ENCODE measurements at places on chromosomes 4 and X.

DNA sequence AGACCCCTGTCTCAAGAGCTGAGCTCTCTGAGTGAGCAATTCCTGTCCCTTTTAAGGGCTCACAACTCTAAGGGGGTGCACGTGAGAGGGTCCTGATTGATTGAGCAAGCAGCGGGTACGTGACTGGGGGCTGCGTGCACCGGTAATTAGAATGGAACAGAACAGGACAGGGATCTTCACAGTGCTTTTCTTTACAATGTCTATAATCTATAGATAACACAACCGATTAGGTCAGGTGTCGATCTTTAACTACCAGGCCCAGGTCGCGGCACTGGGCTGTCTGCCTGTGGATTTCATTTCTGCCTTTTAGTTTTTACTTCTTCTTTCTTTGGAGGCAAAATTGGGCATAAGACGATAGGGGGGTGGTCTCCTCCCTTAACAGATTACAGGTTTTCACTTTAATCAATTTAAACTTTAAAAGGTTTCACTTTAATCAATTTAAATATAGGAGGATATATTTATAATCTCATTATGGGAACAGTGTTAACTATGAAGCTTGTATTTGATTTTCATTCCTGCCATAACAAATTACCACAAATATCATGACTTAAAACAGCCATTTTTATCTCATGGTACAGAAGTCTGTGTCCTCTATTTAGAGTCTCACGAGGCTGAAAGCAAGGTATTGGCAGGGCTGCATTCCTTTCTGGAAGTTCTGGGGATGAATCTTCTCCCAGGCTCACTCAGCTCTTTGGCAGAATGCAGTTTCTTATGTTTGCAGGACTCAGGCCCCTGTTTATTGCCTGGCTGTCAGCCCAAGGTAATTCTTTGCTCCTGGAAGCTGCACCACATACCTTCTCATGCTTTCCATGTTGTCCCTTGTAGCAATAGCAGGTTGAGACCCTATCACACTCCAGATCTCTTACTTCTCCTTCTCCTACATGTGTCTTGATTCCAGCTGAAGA, 5.2 kb downstream of the SPATA4 start:
- no peak overlapping the region for H3K27ac ChIP-seq
- no peak overlapping the region for H3K4me3 ChIP-seq
- peak; percentile 21 for DNase-seq
- H3K27me3 ChIP-seq = no peaks in the 10 kb centered on the region

DNA sequence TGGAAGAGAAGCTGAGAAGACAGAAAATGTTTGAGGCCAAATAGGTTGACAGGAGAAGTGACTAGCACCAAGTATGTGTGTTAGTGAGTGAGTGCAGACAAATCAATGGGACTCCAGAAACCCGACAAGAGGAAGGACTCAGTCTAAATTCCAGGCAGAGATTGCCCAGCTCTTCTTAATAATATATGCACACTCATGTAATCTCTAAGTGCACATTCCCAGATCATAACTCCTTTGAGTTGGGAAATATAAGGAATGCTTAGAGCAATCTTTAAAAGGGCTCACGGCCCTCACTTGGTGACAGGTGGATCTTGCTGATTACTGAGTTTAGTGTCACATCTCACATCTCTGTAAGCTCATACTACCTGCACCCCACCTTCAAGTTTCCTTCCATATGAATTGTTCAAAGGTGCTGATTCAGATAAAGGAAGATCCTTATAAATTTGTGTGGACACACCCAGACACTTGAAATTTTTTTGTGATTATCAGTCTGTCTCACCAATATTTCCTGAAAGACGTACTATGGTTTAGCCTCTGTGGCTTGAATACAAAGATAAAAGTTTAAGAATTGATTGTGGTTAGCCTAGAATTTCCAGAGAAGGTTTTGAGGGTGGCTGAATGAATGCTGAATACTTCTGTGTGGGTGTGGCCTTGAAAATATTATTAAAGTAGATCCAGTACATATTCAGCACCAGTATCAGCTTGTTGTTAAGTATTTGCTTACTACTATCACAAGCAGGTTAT, 205.1 kb upstream of the UGT8 start:
- no peak overlapping the region for H3K4me3 ChIP-seq
- H3K4me1 ChIP-seq = no peaks in the 10 kb centered on the region
- H3K27me3 ChIP-seq = no peaks in the 10 kb centered on the region
- DNase-seq = peak; percentile 47
- H3K27ac ChIP-seq = no peak overlapping the region

DNA sequence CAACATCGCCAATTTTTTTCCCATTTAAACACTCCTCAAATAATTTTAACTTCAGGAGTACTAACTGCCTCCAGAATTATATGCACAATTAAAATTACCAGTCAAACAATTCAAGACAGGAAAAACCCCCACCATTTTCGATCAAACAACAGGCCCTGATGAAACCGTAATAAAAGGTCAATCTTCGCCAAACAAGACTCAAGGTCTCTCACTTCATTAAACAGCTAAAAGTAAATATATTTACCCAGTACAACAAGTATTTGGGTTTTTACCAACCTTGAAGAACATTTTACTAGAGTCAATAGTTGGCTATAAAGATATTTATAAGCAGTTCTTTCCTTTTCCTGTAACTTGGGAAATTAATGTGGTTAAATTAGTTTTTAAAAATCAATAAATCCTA, 28.3 kb downstream of the RFC1 start:
- no peak overlapping the region for H3K4me3 ChIP-seq
- H3K4me1 ChIP-seq = no peaks in the 10 kb centered on the region
- H3K27me3 ChIP-seq = no peaks in the 10 kb centered on the region
- H3K36me3 ChIP-seq = peaks cover 8% of the 10 kb centered on the region
- no peak overlapping the region for H3K27ac ChIP-seq

DNA sequence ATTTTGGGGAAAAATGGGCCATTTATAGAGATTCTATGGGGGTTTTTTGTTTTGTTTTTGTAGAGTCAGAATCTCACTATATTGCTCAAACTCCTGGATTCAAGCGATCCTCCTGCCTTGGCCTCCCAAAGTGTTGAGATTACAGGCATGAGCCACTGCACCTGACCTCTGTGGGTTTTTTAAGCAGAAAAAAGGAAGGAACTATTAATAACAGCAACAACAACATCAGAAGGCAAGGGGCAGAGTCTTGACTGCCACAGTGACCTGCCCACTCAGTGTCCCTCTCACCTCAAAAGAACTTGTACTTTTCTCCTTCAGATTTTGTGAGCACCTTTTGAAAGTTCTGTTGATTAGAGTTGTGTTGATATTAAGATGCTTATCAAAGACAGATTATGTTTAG, 48.1 kb downstream of the FNIP2 start:
- H3K4me1 ChIP-seq = peaks cover 16% of the 10 kb centered on the region
- H3K4me3 ChIP-seq = no peak overlapping the region
- DNase-seq = no peak
- H3K27ac ChIP-seq = no peak overlapping the region
- no peaks in the 10 kb centered on the region for H3K36me3 ChIP-seq
- H3K27me3 ChIP-seq = no peaks in the 10 kb centered on the region

GRCh38 chrX:264634-265455, 16.3 kb upstream of the PLCXD1 start:
- H3K27ac ChIP-seq = no peak overlapping the region
- no peaks in the 10 kb centered on the region for H3K36me3 ChIP-seq
- no peak overlapping the region for H3K4me3 ChIP-seq
- no peaks in the 10 kb centered on the region for H3K27me3 ChIP-seq
- H3K4me1 ChIP-seq = peaks cover 3% of the 10 kb centered on the region

DNA sequence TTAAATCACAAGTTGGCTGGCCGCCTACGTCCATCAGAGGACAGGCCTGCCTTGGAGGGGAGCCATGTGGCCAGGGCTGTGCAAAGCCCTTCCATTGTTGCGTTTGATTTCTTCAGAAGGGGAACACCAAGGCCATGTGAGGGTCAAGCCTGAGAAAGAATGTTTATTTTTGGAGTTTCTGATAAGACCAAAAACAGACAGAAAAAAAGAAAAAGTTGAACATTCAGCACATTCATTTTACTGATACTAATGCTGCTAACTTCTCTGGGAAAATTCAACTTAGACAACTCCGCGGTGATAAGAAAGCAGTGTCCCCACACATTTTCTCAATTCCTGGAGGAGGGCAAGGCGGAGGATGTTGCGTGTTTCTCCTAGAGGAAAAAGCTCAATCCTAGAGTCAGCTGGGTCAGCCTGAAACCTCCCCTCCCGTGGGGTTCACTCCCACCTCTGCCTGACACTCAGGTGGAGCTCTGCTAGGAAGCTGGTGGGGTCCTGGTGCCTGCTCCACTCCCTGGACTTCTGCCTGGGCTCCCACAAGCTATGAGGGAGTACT, 63.5 kb downstream of the ANAPC4 start:
- H3K4me1 ChIP-seq = no peaks in the 10 kb centered on the region
- H3K27me3 ChIP-seq = no peaks in the 10 kb centered on the region
- H3K4me3 ChIP-seq = no peak overlapping the region
- no peak overlapping the region for H3K27ac ChIP-seq
- peak; percentile 1 for DNase-seq

DNA sequence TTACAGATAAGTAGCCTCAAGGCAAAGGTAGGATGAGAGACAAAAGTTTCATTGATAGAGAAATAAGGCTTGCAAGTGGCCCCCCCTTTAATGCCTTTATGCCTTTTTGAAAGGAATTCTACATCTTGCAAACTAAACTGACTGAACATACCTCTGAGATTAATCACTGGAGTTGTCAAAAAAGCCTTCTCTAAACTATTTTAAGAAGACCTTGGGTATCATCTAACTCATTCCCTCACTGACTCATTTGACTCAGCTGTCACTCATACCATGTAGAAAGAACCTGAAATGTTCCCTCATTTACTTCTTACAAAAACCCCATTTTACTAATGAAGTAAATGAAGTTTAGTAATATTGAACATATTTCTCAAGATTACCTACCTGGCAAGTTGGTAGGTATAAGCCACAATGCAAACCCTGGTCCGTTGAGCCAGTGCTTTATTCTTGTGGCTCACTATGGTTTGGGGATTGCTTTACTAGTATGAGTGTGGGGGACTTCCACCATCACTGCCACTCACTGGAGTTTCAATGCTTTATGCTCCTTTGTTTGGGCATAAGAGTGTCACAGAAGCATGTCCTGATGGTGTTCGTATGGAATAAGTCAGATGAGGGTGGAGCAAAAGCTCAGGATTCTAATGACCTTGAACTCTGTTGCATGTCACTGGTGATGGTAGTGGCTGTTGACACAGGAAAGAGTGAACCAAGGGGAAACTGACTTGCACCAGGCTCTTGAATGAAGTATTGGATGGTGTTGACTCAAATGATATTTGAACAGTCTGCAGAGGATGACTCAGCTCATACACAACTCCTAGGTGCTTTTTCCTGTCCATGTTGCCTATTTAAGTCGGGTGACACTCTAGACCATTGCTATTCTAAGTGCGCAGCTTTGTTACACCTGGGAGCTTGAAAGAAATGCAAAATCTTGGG, 305.5 kb upstream of the EMCN start:
- peaks cover 6% of the 10 kb centered on the region for H3K4me1 ChIP-seq
- H3K27ac ChIP-seq = no peak overlapping the region
- peak; percentile 68 for DNase-seq
- H3K27me3 ChIP-seq = no peaks in the 10 kb centered on the region
- H3K36me3 ChIP-seq = no peaks in the 10 kb centered on the region

- DNase-seq = peak; percentile 3
- H3K4me1 ChIP-seq = no peaks in the 10 kb centered on the region
- peak within 1 kb of the TSS; percentile 68 for H3K4me3 ChIP-seq
- no peaks in the 10 kb centered on the region for H3K36me3 ChIP-seq
- H3K27me3 ChIP-seq = peaks cover 13% of the 10 kb centered on the region
- H3K27ac ChIP-seq = no peak within 1 kb of the TSS
Observed at GRCh38 chr4:82561786-82562563, at the start of gene TMEM150C. TSS of gene TMEM150C (minus strand) at chr4:82561988. CDS start at chr4:82504657, 57,331 bp downstream.

- peak; percentile 15 for DNase-seq
- no peaks in the 10 kb centered on the region for H3K27me3 ChIP-seq
- no peak overlapping the region for H3K4me3 ChIP-seq
- H3K4me1 ChIP-seq = peaks cover 8% of the 10 kb centered on the region
Observed at GRCh38 chr4:19803406-19803805, 448.3 kb upstream of the SLIT2 start.

- H3K27ac ChIP-seq = no peak overlapping the region
- no peaks in the 10 kb centered on the region for H3K27me3 ChIP-seq
- H3K4me3 ChIP-seq = no peak overlapping the region
- no peaks in the 10 kb centered on the region for H3K36me3 ChIP-seq
Observed at GRCh38 chr4:77994194-77994721, 62.9 kb upstream of the FRAS1 start.

GRCh38 chr4:179748837-179749236, 2306.6 kb upstream of the AGA start:
- no peak overlapping the region for H3K27ac ChIP-seq
- H3K4me1 ChIP-seq = no peaks in the 10 kb centered on the region
- no peaks in the 10 kb centered on the region for H3K36me3 ChIP-seq
- no peak overlapping the region for H3K4me3 ChIP-seq
- DNase-seq = no peak

DNA sequence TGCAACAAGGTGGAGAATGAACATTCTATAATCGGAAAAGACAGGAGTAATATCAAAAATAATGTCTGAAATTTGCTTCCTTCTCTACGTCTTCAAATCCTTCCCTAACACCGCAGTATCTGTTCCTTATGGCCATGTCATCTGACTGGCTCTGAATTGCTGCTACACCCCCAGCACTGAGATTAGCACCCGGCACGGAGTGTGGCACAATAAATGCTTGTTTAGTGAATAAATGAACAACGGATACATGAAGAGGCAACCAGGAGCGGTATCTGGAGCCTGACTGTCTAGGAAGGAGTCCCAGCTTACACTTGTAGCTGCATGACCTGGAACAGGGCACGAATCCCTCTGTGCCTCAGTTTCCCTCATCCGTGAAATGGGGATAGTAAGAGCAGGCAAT, 164.3 kb downstream of the AFAP1 start:
- no peak overlapping the region for H3K4me3 ChIP-seq
- H3K4me1 ChIP-seq = peaks cover 16% of the 10 kb centered on the region
- no peak for DNase-seq
- no peaks in the 10 kb centered on the region for H3K27me3 ChIP-seq
- no peak overlapping the region for H3K27ac ChIP-seq

DNA sequence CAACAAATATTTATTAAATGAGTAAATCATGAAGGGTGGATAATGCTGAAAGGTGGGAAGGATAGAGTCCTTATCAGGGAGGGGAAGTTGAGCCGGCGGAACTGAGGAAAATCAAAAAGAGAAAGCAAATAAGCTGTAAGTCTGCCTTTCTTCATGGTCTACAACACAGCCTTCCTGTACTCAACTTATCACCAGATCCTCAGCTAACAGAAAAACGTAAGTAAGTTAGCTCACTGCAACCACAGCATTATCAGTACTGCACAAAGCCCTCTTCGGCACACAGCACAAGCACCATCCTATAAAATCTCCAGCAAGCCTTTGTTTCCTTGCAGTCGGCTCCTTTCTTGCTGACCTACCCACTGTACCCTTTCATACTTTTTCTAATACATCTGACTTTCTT, 70.3 kb downstream of the CRMP1 start:
- no peaks in the 10 kb centered on the region for H3K27me3 ChIP-seq
- no peaks in the 10 kb centered on the region for H3K4me1 ChIP-seq
- H3K27ac ChIP-seq = no peak overlapping the region
- no peak for DNase-seq

GRCh38 chrX:7993873-7994272, 66.7 kb upstream of the PNPLA4 start:
- no peak for DNase-seq
- no peak overlapping the region for H3K27ac ChIP-seq
- no peak overlapping the region for H3K4me3 ChIP-seq
- H3K36me3 ChIP-seq = no peaks in the 10 kb centered on the region

All from astrocyte (in vitro differentiated cells and primary cell).